ENCODE measurements at places on chromosomes 6 and 20.

- no peak for DNase-seq
Observed at GRCh38 chr6:17021539-17021889, 80.3 kb upstream of the STMND1 start.

DNA sequence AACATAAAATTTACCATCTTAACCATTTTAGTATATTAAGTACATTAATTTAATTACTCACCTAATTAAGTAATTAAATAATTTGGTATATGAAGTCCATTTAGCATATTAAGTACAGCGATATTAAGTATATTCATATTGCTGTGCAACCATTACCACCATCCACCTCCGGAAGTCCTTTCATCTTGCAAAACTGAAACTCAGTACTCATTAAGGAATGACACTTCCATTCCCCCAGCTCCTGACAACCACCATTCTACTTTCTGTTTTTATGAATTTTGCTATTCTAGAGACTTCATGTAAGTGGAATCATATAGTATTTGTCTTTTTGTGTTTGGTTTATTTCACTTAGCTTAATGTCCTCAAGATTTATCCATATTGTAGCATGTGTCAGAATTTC, 61.1 kb upstream of the GTSF1L start:
- DNase-seq = no peak

GRCh38 chr6:144647971-144648651, 363.0 kb downstream of the UTRN start:
- DNase-seq = no peak

- no peak for DNase-seq
Observed at GRCh38 chr20:31644701-31645100, 7.0 kb downstream of the COX4I2 start.

DNA sequence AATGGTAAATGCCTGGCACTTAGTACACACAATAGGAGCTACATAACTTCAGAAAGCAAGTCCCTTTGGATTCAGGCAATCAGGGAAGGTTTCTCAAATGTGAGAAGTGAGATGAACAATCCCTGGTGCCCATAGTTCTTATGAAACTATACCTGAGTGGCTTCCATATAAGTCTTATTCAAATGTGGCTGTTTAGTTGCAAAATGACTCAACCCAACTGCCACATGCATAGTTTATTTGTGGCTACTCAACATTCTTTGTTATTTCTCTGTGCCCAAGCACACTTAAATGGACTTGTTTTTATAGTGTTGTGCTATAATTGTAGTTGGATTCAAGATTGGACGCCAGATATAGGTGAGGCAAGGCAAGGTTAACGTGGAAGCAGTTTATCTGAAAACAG, 93.7 kb upstream of the ATXN1 start:
- no peak for DNase-seq

- DNase-seq = no peak
Observed at GRCh38 chr6:129605095-129605494, 104.9 kb downstream of the ARHGAP18 start.

DNA sequence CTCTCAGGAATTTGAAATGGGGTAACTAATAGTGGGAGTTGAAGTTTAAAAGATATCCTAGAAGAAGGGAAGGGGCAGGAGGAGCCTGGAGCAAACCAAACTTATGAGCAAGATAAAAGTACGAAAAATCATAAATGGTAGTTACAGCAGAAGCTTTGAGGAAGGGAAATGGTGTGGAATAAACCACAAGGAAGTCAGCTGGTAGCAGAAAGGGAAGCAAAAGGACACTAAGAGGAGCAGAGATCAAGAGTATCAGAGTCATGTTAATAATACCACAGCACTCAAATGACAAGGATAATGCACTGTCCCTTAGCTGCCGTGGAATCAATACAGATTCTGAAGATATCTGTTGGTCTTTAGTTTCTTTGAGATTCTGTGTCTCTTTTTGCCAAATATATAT, 44.9 kb upstream of the CCDC28A start:
- no peak for DNase-seq

- DNase-seq = peak; percentile 81
Observed at GRCh38 chr20:38726804-38727606, 2.7 kb downstream of the SLC32A1 start.

DNA sequence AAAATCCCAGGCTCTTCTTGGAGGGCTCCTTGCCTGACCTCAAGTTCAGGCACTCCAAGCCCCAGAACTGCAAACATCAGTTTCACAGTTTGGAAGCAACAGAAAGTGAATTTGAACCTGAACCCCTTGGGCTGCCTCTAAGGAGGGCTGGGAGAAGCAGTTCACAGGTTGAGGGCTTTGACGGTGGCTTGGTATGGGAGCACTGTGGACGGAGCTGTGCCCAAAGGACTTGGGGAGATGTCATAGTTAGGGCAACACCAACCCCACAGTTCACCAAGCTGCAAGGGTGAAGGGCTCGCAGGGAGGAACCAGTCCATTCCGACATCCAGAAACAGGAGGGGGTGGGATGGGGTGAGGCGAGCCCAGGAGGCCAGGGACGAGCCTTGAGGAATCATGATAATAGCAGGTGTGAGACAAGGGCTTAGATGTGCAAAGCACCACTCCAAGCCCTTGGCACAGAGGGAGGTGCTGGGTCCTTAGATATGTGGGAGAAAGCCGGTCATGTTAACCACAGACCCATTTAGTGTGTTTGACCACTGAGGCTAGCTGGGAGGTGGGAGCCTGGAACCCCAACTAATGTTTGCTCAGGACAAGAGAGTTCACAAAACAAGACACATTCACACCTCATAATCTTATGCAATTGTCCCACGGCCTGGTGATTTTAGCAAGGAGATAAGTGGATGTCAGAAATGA, 4.3 kb downstream of the CEBPB start:
- no peak for DNase-seq

DNA sequence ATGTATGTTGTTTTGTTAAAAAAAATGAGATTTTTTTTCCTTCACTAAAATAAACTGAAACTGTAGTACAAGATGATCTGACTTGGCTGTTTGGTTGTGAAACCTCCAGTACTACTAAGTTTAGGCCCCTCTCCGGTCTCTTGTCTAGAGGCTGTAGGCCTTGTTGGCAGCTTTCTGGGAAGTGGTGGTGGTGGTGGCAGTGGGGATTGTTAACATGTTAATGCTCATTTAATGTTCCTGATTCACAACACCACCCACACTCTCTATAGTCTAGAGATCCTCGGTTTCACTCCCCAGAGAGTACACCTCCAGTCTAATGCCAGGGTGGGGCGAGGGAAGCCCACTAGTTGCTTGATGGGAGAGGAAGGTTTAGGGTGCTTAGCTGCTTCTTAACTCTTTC, 24.1 kb downstream of the STK4 start:
- no peak for DNase-seq

- DNase-seq = no peak
Observed at GRCh38 chr6:7424967-7425807, 35.6 kb downstream of the RIOK1 start.

- no peak for DNase-seq
Observed at GRCh38 chr6:166655251-166655650, 28.2 kb upstream of the RPS6KA2 start.

DNA sequence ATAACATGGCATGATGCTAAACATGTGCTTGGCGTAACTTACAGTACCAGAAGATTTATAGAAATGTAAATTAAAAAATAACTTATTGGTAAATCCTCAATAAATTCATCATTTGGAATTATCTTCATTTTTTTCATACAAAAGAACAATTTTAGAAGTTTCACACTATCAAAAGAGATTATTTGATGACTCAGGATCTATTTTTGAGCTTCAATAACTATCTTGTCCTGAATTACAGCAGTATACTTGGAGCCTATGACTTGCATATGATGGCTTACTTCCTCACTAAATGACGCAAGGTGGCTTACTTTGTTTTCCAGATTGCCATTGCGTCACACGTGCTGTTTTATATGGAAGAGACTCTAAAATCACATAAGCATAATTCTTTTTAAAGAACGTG, 49.2 kb downstream of the KHDRBS2 start:
- no peak for DNase-seq

GRCh38 chr6:64186592-64186991, 551.0 kb downstream of the PHF3 start:
- no peak for DNase-seq

DNA sequence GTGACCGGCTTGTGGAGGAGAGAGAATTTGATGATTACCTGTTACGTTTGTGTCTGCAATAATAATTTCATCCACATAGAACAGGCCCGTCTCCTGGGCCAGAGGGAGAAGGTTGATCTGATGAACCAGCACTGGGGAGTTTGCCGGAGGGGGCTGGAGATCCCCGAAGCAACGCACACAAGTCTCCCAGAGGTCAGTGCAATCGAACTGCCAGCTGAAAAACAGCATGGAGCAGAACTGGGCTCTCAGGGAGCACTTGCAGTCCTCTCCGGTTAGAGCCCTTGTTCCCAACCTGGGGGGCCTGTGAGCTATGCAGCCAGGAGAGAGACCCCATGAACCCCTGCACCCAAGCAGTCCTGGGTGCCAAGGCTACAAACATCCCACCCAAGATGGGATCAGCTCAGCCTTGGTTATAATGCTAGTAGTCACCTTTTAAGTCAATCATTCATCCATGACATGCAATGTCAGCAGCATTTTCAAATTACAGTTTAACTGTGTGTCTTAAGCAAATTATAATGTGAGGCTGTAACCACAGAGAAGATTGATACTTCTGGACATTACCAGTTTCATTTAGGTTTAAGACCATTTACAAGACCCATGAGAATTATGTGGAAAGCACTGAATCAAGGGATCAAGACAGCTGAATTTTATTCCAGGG, 34.2 kb downstream of the PKHD1 start:
- DNase-seq = no peak

GRCh38 chr20:24937579-24937978, 11.5 kb upstream of the CST7 start:
- no peak for DNase-seq

GRCh38 chr6:156080371-156080770, 624.7 kb upstream of the NOX3 start:
- no peak for DNase-seq

DNA sequence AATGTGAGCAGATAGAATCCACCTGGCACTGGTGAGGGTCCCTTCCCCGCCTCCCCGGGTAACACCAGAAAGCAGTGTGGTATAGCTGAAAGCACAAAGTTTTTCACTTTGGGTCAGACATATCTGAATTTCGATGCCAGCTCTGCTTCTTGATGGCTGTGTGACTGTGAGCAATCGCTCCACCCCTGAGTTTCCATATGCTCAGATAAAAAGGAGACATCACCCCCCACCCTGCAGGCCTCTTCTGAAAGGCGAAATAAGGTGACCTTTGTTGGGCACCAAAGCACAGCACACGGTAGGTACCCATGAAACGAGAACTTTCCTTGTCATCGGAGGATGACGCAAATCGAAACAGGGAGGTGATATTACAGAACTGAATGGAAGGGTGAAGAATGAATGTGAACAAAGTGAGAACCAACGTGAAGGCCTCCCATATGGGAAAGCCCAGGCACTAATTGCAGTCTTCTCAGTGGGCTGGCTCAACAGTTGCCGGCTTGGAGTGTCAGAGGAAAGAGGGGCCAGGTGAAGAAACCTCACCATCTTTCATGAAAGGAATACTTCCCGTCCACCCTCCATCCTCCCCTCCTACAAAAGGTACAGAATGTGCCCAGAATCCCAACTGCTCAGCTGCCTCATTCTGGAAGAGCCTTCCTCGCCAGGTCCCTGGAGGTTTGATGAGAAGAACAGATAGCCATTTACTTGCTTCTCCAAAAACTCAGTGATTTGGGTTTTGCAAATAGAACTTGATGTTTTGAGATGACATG, 61.8 kb downstream of the NFATC2 start:
- no peak for DNase-seq

- DNase-seq = no peak
Observed at GRCh38 chr6:97030431-97030830, 105.9 kb downstream of the KLHL32 start.

DNA sequence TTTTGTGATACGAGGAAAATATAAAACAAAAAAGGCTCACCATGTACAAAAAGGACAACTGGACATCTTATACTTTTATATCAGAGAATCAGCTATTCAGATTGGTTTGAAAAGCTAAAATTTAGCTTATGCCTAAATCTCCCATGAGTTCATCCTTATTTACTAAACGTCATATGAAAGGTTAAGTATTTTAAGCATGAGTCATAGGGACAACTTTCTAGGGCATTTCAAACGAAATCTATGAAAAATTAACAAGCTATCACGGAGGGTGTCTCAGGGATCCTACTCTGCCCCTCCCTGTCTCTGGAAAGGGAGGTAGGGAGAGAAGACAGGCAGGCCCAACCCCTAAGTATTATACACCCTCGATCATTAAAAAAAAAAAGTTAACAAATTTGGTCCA, 124.1 kb upstream of the LOC128125822 start:
- no peak for DNase-seq

- no peak for DNase-seq
Observed at GRCh38 chr6:44138717-44139350, 11.5 kb downstream of the TMEM63B start.

GRCh38 chr6:15530411-15530810, 132.4 kb downstream of the DTNBP1 start:
- DNase-seq = no peak

DNA sequence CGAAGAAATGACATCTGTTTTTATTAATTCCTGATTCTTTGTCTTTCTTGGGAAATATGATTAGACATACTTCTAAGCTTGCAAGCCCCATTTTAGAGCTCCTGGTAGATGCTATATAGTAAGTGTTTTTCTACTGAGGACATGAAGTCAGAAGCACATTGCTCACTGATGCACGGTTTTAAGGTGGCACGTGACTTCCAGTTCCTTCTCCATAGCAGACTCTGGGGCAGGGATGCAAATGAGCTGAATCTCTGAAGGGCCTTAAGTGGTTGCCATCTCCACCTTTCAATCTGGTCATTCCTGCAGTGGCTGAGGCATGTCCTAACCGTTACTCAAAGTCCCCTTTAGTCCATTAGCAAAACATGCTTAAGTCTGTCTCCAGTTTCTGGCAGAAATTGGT, 421.2 kb upstream of the HTR1E start:
- no peak for DNase-seq

GRCh38 chr6:105862936-105863607, 223.1 kb upstream of the PRDM1 start:
- DNase-seq = no peak

GRCh38 chr20:51360451-51361201, 181.9 kb downstream of the NFATC2 start:
- DNase-seq = no peak

- no peak for DNase-seq
Observed at GRCh38 chr6:105917038-105917695, 169.0 kb upstream of the PRDM1 start.

- no peak for DNase-seq
Observed at GRCh38 chr6:38086346-38086745, 266.8 kb downstream of the ZFAND3 start.

DNA sequence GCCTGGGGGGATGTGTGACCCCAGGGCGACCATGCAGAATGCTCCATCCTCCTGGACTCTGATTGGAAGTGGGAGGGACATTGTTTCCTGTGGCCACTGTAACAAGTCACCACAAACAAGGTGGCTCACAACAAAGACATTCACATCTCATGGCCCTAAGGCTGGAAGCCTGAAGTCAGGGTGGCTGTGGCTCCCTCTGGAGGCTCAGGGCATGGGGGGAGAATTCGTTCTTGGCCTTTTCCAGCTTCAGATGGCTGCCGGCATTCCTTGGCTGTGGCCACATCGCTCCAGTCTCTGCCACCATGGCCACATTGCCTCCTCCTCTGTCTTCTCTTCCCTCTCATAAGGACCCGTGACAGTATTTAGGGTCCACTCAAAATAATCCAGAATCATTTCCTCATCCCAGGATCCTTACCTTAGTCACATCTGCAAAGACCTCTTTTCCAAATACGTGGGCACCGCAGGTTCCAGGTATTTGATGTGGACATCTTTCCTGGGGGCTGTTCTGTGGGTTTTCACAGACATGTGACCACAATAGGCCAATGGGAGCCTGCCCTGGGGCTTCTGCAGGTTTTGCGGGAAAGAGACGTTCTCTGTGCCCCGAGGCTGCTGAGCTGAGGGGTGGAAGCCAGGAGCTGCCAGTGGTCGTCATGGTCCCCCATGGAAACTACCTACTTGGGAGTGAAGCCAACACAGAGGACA, 249.3 kb downstream of the PREX1 start:
- DNase-seq = no peak
